HFF-Myc (cell line): ENCODE measurements at places on chromosomes 3 and 15.

GRCh38 chr3:153469162-153469561, 307.1 kb downstream of the RAP2B start:
- no peak for DNase-seq

GRCh38 chr15:90008607-90009006, 7.5 kb downstream of the ZNF710 start:
- DNase-seq: no peak

GRCh38 chr3:66500576-66501482, at the start of gene LRIG1:
Gene LRIG1 (minus strand): TSS chr3:66501022. CDS start chr3:66500407, 615 bp downstream.
- DNase-seq: peak; percentile 85

- DNase-seq: no peak
These were observed 2.4 kb downstream of the FYTTD1 start for GRCh38 chr3:197752107-197752506.

DNA sequence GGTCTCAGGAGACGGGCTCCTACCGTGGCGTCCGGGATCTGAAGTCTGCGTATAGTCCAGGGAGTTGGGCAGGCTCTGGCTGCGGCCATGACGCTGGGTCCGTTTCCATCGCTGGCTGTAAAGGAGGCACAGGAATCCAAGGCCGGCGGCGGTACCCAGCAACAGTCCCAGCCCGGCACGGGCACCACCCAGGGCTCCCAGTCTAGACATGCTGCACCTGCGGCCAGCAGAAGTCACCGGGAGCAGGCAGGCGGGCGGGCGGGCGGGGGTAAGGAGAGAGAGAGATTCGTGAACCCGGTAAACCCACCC, 526 bp downstream of the RMDN3 start:
- DNase-seq: no peak

DNA sequence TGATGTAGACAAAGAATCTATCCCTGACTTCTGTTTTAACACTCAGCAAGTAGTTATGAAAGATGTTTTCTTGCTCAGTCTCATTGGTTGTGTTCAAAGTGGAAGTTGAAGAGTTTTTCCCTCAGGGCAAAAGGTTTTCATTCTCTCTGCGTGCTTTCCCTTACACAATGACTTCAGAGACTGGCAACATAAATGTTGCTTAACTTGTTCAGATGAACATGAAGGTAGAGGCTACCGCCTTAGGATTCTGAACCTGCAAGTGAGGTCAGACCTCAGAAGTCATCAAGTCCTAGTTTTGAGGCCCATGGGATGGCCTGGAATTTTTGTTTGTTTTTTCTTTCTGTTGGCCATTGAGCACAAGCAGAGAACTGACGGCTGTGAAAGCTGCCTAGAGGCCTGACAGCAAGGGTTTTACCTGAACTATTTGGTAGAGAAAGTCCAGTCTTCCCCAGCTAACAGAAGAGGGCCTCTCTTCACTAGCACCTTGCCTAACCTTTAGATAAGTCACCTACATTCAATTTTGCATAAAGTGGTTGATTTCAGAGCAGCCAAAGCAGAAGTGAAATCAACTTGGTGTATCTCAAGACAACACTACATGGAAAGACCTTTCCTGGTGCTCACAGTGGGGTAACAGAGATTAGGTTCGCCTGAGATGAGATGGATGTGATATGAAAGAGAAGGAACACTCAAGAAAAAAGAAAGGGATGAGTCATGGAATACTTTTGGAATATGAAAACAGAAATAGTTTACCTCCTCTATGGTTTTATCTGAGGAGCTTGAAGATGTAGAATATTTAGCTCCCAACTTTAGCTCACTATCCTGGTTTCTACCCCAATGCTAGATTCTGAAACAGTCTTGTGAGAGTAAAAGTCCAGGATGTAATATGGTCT, 53.6 kb upstream of the AP4E1 start:
- no peak for DNase-seq

DNA sequence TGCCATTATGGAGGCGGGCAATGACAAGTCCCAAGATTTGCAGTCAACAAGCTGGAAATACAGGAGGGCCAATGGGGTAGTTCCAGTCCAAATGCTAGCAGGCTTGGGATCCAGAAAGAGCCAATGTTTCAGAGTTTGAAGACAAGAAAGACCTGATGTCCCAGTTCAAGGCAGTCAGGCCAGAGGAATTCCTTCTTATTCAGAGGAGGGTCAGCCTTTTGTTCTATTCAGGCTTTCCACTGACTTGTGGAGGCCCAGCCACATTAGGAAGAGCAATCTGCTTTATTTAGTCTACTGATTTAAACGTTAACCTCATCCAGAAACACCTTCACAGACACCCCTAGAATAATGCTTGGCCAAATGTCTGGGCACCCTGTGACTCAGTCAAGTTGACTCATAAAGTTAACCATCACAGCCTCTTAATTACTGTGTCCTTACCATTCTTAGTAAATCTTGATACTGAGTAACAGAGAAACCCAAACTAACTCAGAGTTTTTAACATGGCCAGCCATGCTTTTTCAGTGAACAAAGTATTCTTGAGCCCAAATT, 50.9 kb upstream of the NPHP3 start:
- DNase-seq: no peak

DNA sequence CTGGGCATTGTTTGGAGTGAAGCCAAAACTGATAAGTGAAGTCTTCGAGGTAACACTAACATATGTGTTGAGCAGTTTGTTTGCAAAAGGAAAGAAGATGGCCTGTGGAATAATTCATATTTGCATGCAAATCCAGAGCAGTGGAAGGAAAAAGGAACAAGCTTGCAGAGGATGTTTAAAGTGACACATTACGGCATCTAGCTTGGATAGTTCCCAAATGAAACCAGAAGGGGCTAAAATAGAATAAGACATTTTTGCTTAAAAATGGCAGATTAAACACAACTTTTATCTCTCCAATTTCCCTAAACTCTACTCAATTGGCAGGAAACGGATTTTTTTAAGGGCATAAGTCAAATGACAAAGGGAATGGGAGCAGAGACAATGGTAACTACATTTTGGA, 25.4 kb upstream of the RYK start:
- no peak for DNase-seq

DNA sequence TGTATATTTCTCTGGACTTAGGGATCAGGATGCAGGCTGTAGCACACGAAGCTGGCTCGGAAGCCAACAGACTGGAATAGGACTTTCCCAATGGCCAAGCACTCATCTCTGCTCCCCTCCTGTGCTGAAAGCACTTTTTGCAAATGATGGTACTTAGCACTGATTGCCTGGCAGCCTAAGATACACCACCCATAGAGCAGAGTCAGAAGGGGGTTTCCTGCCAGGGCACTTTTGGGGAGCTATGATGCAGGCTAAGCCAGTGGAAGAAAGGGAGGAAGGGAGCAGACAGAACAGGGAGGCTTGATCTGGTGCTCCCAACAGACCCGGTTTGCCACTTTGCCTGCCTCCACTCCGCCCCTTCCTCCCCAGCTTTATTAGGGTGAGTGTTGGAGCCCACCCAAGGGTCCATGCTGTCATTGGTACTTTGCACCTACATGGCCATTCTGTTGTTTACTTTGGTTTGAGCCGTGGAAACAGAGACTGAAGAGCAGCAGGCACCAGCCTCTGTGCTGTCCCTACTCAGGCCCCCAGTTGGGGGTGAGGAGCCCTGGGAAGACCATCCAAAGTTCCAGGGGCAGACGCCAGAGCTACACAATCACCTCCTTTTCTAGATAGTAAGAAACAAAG, 15.9 kb downstream of the BSN start:
- DNase-seq: no peak

DNA sequence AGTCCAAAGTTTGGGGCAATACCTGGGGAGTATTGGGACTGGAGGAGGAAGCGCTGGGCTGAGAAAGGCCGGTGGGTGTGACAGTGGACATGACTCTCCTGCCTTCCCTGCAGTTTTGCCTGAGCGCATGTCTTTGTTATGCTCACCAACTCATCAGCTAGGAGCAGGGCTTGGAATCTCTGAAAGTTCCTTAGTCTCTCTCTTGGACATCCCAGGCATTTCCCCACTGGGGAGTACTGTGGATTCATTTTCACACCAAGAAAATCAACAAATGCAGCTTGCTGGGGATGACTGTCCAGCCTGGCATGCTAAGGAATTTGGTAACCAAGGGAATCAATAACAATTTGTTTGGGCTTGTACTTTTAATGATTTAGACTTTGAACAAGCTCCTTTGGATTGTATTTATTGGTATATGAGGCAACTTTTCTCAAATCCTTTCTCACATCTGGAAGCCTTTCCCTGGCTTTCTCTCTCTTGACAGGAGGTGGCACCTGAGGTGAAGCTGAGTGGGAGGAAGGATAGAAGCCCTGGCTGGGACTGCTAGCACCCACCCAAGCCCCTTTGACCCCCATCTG, 48.5 kb upstream of the CHST2 start:
- DNase-seq: peak; percentile 26

DNA sequence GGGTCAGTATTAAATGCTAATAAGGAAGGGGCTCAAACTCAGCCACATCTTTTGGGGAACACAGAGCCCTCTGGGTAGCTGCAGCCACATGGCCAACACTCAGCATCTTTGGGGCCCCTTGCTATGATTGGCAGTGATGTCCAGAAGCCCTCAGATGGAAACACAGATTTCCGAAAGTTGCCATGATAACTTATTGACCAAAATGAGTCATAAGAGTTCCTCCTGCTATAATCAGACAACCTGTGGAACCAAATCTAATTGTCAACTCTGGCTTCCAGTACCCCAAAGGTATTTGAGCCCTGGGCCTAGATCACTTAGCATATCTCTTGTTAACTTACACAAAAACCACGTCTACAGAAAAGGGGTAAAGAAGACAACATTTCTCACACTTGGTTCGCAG, 392.2 kb downstream of the KCNH8 start:
- DNase-seq: no peak

- no peak for DNase-seq
These were observed 207.4 kb upstream of the IGF1R start for GRCh38 chr15:98440917-98441316.

- no peak for DNase-seq
These were observed 235.2 kb downstream of the TLE3 start for GRCh38 chr15:69862540-69862939.

DNA sequence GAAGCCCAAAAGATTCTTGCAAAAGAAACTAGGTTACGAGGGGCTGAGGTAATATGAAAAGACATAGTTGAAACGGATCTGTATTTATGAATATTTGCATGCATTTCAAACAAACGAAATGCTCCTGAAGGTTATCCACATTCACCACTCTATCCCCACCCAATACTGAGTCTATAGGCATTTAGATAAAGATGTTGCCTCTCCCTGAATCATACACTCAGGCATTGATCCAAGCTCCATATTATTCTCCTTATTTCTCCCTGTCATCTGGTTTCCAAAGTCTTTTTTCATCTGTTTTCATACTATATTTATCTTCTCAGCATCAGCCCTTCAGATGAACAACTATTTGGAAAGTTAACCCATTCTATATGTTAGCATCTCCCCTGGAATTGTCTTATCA, 492.5 kb upstream of the TGFBR2 start:
- DNase-seq: no peak

DNA sequence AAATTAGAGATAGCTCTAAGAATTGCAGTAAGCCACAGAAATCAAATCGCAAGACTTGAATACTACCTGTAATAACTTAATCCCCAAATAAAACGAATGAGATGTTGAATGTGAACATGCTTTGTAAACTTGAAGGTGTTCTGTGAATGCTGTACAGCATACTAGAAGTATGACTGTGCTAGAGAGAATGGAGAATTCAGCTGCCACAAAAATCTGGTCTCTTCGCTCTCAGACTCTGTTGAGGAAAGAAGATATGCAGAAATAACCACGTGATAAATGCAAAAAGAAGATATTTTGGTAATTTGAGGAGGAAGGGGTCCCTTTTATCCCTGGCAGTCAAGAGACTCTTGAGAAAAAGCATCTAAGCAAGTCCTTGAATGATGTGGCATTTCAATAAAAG, 37.3 kb downstream of the ZBTB38 start:
- no peak for DNase-seq

GRCh38 chr15:62306851-62307504, 141.9 kb upstream of the C2CD4B start:
- DNase-seq: peak; percentile 39
